ENCODE measurements at places on chromosomes 11 and 22.

DNA sequence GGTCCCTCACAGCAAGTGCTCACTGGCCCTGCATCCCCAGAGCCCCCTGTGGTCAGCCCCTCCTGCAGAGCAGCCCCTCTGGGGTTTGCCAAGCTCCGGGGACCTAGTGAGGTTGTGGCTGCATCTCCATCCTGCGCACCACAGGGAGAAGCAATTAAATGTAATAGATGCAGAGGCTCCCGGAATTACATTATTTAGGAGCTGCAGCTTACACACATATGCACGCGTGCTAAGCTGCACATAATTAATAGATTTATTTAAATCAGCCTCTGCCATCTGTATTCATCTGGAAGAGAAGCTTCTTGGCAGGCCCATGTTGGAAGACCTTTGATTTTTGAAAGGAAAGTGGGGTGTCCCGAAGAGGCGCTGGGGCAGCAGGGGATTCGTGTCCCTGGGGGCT is 1271.5 kb downstream of the BRD1 start:
- no peak for DNase-seq

DNA sequence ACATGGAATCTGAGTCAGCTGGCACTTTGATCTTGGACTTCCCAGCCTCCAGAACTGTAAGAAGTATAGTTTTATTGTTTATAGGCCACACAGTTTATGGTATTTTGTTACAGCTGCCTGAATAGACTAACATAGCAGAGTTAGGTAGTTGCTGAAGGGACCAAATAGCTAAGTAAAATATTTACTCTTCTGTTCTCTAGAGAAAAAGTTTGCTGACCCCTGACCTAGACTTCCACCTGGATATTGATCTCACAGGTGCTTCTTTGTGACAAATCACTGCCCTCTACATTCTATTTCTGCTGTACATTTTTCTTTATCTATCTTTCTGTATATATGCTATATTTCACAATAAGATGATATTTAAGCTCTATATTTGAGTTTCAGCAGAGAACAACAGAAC is 212.5 kb downstream of the CSNK2A3 start:
- DNase-seq = no peak

GRCh38 chr22:46060292-46061123 is 83.5 kb upstream of the WNT7B start:
- peak; percentile 15 for DNase-seq

DNA sequence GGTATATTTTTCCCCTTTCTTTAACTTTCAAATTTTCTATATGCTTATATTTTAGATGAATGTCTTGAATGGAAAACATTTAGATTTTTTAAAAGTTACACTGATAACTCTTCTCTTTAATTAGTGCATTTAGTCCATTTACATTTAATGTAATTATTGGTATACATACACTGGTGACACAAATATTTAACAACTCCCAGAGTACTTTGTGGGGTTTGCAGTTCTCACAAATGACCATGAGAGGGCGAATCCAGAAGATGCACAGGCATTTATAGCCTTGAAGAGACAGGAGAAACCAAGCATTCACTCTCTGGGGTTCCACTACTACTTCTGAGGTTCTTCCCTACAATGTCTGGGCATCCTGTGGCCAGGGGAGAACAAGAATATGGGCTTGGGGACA is 125.1 kb downstream of the TIMP3 start:
- DNase-seq = peak; percentile 36

GRCh38 chr11:18347471-18348125 is 25.2 kb downstream of the GTF2H1 start:
- no peak for DNase-seq

- no peak for DNase-seq
These were observed 15.3 kb upstream of the OR10D3 start for GRCh38 chr11:124167826-124168231.

DNA sequence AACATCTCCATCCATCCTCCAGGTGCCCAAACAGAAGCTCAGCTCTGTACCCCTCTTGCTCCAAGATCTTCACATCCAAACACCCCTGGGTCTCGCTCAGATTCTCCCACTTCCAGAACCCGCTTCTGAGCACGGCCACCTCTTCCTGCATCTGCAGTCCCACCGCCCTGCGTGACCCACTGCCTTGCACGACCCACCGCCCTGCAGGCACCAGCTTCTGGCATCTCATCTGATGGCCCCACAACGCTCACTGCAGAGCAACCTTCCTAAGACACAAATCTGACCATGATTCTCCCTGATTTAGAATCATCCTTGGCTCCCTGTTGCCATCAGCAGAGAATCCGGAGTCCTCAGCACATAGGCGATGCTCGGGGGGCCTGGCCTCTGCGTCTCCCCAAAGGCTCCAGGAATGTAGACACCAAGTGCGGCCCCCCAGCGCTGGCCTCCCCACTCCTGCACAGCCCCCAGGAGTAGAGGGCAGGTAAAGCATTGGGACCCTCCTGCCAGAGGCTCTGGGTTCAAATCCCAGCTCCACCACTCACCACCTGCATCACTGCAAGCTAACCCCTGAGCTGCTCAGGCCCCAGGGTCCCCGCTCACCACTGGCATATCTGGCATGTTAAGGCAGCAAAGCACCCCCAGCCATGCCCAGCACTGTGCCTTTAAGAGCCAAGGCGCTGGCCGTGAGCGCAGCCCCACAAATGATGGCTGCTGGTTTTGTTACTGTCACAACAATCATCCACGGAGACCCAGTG is 459.3 kb downstream of the BRD1 start:
- DNase-seq = no peak

- no peak for DNase-seq
These were observed 25.5 kb downstream of the ARHGAP42 start for GRCh38 chr11:100712583-100712982.

GRCh38 chr11:23192256-23192655 is 332.0 kb upstream of the CCDC179 start:
- no peak for DNase-seq

DNA sequence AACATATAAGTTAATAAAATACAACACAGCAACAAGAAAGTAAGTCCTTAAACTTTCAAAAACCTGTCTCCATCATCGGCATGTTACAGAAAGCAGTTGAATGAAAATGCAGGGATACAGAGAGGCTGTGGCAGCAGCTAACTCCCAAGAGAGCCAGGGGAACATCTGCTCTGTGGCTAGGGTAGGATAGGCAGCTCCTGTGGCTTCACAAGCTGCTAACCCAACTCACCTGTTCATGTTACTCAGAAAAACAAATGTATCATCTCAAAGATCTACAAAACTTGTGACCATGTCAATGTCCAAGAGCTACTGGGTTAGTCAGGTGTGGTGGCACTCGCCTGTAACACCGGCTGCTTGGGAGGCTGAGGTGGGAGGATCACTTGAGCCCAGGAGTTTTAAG is 15.2 kb upstream of the PLAAT3 start:
- DNase-seq = no peak

DNA sequence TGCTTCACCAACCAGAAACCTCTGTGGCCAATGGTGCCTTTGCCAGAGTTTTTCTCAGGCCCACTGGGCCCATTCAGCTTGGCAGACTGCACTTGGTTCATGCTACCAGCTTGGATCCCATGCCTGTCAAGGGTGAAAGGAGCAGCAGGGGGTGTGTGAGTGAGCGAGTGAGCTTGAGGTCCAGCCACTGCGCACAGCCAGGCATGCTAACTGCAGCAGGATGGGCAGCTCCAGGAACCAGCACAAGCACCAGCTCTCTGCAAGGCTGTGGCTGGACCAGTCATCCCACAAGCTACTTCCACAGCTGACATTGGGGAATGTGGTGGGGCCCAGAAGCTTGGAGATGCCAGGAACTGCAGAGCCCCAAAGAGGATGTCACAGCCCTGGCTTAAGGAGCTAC is 40.8 kb downstream of the DDIAS start:
- no peak for DNase-seq

- peak; percentile 79 for DNase-seq
These were observed 1.8 kb downstream of the FJX1 start for GRCh38 chr11:35619855-35620640.

GRCh38 chr11:119417726-119418540 is 5.0 kb downstream of the THY1 start:
- peak; percentile 94 for DNase-seq

DNA sequence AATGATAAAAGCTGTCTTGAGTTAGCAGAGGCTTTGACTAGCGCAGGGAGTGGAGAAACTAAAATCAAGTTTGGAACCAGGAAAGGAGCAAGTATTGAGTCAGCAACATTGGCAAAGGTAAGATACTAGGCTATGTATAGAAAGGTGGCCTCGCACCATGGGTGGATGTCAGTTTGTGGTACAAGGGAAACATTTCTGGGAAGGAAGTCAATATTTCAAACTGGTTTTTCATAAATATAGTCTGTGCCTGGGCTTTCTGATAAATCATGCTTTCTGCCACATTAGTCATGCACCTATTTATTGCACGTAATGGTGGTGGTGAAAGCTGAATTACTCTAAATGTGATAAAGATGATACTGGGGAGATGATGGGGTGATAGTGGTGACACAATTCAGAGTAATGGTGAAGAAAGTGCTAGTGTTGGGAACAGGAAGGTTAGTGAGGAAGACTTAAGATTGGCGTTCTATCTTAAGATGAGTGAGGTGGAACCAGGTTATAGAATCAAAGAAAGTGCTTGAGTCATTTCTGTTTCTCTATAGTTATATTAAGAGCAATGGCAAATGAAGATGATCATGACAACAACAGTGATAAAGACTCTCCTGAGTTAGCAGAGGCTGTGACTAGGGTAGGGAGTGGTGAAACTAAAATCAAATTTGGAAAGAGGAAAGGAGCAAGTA is 729.0 kb downstream of the FAM181B start:
- DNase-seq = no peak
